ENCODE measurements at places on chromosomes 3 and 15.

GRCh38 chr3:123540285-123540684 lies 44.6 kb downstream of the HACD2 start:
- no peak for DNase-seq

GRCh38 chr3:49534581-49535441 lies 19.5 kb upstream of the BSN start:
- peak; percentile 46 for DNase-seq

DNA sequence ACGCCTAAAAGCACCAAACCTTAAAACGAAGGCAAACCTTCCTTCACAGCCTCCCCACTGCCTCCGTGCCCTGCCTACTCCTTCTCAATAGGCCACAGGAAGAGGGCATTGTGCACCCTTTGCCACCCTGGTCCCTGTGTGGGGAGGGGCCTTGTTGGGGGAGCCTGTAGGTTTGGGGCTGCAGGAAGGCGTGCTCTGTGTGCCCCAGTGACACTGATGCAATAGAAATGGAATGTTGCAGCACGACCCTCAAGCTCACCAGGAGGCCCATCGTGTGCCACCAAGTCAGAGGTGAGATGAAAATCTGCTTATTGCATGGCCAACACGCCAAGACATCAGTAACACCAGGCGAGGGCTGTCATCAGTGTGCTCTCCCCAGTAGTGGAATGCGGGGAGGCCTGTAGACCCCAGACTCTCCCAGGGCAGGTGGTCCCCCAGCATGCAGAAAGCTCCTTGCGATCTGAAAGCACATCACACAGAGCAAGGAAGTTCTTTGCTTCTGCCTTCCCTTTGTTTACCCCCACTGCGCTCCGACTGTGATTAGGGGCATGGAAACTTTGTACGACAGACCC lies 86.2 kb downstream of the ASB7 start:
- no peak for DNase-seq

DNA sequence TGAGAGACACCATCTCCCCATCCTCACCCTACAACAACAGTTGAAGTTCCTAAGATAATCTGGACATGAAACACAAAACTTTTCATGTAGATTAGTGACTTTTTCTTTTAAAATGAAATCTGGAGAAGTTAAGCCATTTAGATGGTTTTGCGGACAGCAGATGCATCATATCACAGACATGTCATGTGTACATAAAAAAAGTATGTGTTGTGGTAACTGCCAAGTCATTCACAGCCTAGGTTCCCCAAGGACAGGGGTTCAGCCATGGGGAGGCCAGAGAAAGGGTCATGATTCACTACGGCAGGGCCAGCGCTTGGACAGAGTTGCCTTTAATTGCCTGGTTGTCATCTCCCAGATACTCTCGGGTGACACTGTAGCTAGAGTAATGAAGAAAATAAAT lies 163.2 kb downstream of the PDZRN3 start:
- DNase-seq: no peak

DNA sequence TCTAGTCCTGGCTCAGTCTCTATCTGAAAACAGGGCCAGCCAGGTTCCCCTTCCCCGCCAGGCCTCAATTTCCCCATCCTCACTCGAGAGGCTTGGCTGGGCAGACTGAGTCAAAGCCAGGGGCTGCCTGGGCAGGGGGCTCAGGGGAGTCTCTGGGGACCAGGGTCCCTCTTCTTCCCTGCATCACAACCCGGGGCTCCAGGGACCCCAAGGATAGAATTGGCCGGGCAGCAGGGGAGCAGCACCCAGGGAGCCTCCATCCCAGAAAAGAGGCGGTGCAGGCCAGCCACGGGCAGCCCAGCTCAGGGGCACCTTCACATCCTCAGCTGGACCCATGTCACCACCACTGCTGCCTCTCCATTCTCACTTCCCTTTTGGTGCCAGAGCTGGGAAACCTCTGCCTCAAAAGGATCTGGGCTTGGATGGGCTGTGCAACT lies 13.3 kb upstream of the PLXND1 start:
- no peak for DNase-seq

DNA sequence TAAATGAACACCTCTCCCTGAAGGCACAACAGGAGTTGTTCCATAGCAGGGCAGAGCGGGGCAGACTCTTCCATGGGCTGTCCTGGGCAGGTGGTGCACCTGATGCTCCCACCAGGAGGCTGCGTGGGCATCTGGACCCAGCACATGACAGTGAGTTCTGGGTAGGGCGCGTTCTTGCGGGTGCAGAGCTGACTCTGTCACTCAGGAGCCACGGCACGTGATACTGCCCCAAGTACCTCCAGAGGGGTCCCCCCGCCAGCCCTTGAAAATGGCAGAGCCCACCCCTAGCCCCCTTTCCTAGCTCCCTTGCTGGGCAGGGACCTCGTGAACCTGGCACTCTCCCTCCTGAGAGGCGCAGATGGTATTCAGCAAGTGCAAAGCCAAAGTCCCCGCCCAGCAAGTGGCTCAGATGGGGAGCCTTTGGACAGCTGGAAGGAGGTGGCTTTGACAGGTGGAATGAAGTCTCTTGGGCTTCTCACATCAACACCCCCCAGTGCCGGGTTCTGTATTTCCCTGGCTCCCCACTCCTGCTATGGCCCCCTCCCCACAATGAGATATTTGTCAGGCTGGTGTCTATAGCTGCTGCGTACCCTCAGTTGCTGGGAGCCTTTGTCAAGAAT lies 172.1 kb downstream of the TBC1D2B start:
- DNase-seq: no peak

DNA sequence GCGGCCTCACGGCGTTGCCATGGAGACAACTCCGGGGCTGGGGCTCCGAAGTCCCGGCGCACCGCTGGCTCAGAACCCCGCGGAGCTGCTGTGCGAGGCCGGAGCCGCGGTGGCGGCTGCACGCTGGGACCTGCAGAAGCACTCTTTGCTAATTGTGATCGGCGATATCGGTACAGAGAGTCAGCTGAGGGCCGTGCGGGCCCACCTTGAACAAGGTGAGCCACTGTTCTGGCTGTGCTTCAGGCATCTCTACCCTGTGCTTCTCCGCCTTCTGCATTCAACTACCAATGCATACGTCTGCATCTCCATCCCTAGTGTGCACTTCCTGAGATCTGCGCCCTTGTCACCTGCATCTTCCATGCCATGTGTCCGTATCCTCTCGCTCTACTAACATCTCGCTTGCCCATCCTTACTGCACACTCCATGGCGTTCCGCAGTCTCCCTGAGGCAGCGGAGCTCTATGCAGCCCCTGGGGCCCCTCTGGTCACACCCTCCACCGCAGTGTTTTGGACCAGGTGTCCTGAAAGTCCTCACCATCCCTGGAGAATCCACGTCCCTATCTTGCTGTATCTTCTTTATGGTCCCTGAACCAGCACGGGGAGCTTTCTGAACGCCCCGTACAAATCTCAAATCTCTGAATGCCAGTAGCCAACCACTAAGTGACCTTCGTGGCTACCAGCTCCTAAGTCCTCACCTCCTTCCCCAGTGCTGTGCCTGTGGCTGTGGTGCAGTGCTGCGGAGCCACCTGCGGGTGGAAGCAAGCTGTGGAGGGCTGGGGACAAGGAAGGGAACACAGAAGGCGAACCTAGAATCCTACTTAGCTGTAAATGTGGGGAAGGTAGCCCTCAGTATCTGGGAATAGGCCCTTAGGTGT lies 6.2 kb upstream of the MAP1A start:
- peak; percentile 81 for DNase-seq

DNA sequence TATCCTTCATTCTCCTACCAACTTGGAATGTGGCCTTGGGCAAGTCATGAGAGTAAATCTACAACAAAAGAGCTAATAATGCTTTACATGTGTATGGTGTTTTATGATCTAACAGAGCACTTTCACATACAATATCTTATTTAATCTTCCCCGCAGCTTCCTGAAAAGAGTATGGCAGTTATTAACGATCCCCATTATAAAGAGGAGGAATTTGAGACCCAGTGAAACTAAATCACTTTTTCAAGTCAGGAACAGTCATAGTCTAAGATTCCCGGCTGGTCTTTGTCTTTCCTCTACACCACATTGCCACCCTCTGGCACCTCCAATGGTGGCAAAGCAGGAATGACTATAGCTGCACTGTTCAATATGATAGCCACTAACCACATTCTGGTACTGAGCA lies 69.7 kb upstream of the CMSS1 start:
- peak; percentile 29 for DNase-seq
